Urinary bladder (tissue), 4 donors: ENCODE measurements at places on chromosomes 16 and 17. TPM values are rescaled to one million over a fixed set of nuclear protein-coding genes. Genes with fewer than 3 reads are reported as not detected.

GRCh38 chr17:77501751-77502625, 361.2 kb downstream of the SEC14L1 start:
- no peak for DNase-seq

DNA sequence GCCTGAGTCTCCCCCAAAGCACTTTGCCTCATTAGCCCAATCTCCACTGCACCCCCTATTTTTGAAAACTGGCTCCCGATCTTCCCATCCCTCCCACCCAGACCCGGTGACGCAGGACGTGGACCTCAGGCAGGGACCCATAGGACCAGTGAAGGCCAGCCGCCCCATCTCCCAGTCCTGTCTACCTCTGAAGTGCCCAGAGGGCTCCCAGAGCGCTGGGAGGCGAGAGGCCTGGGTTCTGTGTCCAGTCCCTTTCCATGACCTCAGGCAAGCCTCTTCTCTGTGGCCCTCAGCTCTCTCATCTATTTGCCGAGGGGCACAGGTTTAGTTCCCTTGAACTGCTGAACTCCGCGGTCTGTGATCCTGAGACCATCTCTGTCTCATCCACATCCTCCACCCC, 714 bp downstream of the TNS4 start:
- no peak for DNase-seq

Gene APOBR
- 4.2 TPM for polyA plus RNA-seq

Gene ADAD2
- polyA plus RNA-seq, result 0.47 TPM

Gene NPTX1
- 2.3 TPM for polyA plus RNA-seq

Gene KRTAP9-4
- polyA plus RNA-seq, result not detected
